ENCODE measurements at places on chromosomes 7 and 10.

GRCh38 chr7:48427671-48428070 is 256.4 kb downstream of the ABCA13 start:
- no peak for DNase-seq

- DNase-seq = no peak
These were observed 455.9 kb downstream of the TYW1 start for GRCh38 chr7:67452516-67453026.

- no peak for DNase-seq
These were observed 18.1 kb downstream of the HACD1 start for GRCh38 chr10:17599089-17599488.

DNA sequence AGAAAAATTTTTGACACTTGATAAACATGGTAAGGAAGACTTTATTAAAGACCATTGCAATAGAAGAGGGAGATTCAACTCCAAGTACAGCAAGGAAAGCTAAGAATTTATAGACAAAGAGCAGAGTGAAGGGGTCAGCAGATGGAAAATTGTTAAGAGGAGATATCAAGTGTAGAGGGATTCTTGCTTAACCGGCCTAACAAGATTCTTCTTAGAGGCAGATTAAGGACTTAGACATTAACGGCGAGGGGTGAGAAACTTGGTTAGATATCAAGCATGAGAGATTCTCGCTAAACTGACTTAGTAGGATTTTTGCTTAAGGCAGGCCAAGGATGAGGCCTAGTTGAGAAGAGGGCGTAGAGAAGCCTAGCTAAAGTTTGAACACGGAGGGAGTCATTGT is 76.0 kb downstream of the ITGB1 start:
- DNase-seq = no peak

- DNase-seq = peak; percentile 64
These were observed 77.6 kb upstream of the LRRC4 start for GRCh38 chr7:128108641-128109423.

GRCh38 chr10:82477776-82478175 is 602.8 kb downstream of the NRG3 start:
- no peak for DNase-seq

GRCh38 chr7:44981035-44981706 is 2.4 kb upstream of the MYO1G start:
- no peak for DNase-seq

- no peak for DNase-seq
These were observed 68.9 kb upstream of the FOXK1 start for GRCh38 chr7:4612939-4613841.

- no peak for DNase-seq
These were observed 2.4 kb downstream of the ZMIZ2 start for GRCh38 chr7:44750921-44751571.

GRCh38 chr10:26960308-26960707 is 99.5 kb upstream of the ABI1 start:
- no peak for DNase-seq

DNA sequence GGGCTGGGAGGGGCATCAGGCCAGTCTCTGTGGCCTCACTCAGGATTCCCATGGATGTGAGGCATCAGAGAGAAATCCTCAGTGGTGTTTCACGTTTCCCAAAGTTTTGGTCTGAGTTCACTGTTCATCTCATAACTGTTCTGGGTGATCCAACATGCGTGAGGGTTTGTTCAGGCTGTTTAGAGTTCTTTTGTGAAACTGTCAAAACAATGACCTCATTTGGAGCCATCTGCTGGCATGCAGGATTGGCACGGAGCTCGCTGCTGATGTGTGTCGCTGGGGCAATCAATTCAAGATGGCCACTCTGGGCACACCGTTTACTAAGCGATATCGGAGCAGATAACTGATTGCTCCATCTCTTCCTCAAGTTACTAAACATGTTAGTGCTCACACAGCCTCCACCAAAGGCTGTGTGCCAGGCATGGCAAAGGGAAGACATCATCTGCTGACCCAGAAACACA is 365.6 kb downstream of the WDR11 start:
- DNase-seq = peak; percentile 42

DNA sequence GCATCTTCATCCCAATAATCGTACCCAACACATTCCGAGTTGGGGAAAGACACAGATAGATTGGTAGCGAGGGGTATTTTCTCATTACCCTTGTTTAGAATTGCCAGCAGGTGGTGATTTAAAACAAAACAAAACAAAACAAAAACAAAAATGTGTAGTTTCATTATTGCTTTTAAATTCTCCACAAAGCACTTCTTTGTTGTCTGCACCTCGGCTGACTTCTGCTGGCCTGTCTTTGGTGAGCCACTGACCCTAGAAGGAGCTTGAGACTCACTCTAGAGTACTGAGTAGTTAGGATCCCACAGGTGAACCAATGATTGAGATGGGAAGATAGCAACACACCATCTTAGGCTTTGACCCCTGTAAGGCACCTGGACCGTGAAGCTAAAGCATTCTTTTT is 105.4 kb upstream of the BET1 start:
- DNase-seq = no peak

DNA sequence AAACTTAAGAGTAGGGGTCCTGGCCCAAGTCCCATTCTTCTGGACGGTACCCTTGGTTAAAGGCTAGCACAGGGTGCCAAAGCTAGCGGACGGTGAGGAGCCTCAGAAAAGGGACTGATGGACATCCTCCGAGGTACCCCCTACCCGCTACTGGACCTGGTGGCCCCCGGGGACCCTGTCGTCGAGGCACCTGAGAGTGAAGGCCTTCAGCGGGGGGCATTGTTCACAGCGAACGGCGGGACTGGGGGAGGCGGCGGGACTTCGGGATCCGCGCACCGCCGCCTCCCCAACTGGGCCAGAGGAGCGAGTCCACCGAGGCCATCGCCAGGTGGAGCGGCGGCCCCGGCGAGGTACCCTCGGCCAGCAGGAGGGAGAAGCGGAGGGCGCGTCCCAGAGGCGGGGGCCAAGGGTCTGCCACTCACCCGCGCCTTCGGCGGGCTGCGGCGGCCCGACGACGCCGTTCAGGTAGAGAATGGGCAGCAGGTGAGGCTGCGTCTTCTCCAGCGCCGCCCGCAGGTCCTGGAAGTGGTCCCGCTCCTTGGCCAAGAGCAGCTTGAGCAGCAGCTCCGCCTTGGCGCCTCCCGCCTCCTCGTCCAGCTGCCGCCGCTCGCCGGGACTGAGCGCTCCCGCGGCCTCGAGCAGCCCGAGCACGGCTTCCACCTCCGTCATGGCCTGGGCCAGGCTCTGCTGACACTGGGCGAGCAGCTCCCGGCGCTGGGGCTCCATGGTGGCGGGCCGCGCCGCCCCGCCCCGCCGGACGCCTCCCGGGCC is 575 bp downstream of the DLG5 start:
- DNase-seq = peak; percentile 58

- no peak for DNase-seq
These were observed 614.7 kb downstream of the DNAJB6 start for GRCh38 chr7:157951300-157952049.

- DNase-seq = no peak
These were observed 17.1 kb upstream of the ING3 start for GRCh38 chr7:120933475-120933874.

DNA sequence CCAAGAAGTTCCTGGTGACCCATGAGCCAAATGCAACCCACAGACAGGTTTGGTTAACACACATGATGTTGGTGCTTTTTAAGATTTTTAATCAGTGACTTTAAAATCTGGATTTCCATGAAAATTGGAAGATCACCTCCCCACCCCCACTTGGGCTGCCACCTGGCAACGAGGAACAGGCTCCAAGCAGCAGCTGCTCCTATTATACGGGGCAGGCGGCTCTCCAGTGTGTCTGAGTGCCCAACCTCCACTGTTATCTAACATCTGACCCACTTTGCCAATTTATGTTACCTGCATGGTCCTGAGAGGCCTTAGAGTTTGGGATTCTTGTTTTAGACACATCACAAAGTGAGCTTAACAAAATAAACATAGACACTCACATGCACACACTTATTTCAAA is 56.4 kb downstream of the SGMS1 start:
- DNase-seq = peak; percentile 36

DNA sequence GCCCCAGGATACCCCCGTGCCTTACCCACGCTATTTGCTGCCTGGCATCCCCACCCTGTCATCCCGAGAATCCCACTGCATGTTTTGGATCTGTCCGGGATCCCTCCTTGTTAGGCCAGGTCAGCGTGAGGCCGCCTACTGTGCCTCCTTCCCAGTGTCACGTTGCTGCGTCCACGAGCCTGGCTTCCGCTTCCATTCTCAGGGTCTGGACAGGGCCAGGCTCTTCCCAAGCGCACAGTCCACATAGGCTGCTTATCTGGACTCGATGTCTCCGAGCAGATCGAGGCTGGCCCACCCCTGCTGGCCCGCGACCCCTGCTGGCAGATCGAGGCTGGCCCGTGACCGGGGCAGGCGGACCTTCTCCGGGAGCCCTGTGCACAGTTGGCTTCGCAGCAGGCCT is 27.1 kb downstream of the FOXK1 start:
- no peak for DNase-seq

DNA sequence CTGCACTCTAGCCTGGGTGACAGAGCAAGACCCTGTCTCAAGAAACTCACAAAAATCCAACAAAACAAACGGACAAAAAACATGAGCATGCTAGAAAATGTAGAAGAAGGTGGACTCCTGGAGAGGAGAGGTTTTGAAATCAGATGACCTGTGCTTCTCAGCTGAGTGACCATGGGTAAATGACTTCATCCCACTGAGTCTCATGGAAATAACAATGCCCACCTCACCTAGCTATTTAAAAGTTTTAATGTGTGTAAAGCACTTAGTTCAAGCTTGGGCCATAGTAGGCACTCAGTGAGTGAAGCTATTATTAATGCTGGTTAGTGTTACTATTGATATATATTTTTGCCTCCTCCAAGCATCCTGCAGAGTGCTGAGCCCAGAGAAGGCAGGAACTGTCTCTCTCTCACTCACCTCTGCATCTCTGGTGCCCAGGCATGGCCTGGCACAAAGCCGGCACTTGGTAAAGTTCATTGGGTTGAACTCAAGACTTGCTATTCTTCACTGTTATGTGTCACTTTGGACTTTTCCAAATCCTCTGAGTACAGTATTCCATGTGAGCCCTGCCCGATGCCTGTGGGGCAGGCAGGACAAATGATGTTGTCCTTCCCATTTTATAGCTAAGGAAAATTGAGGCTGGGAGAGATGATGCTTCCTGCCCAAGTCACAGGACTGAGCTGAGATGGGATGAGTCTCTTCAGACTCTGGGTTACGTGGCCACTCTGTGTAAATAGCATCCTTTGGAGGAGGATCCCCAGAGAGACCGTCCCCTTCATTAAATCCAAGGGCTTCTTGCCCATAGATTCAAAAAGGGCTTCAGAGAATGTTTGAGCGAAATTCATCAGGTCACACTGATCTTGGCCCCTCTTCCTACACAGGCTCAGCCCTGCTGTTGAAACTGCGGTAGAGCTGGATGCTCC is 81.4 kb upstream of the EMX2 start:
- DNase-seq = no peak

GRCh38 chr10:129956876-129957673 is 7.0 kb downstream of the EBF3 start:
- no peak for DNase-seq

DNA sequence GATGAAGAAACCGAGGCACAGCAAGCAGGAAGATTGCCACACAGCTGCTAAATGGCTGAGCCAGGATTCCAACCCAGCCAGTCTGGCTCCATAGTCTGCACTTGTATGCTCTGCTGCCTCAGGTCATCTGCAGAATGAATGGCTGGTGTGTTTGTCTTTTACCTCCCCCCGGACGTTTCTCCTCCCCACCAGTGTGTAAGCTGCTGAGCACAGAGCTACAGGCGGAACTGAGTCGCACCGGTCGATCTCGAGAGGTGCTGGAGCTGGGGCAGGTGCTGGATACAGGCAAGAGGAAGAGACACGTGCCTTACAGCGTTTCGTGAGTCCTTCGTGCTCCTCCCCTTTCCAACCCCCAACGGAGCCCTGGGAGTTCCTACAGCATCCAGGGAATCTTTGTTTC is 2.6 kb downstream of the CNPY4 start:
- no peak for DNase-seq

- no peak for DNase-seq
These were observed 22.3 kb upstream of the SEC61G start for GRCh38 chr7:54781134-54781920.

GRCh38 chr10:117086546-117086945 is 51.5 kb downstream of the VAX1 start:
- DNase-seq = no peak

GRCh38 chr10:76341740-76342139 is 910.3 kb downstream of the LRMDA start:
- no peak for DNase-seq

DNA sequence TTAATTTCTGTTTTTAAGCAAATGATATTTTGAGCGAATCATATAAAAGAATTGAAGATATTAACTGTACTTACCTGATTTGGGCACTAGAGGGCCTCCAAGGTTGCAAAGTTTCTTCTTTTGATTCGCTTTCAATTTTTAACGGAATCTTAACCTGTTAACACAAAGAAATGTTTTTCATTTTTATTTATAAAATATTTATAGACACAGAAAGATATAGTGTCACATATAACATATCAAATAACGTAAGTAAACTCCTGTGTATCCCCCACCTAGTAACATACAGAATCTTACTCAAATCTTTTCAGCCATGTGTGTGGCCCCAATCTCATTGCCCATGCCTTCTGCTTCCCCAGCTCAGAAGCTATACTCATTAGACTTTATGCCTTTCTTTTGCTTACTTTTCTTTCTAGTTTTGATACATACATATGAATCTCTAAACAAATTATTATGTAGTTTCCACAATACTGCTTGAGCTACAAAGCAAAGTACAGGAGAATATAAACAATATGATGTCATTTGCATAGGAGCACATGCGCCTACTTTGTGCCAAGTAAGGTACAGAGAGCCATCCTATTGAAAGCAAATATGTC is 49.5 kb upstream of the ZPBP start:
- DNase-seq = no peak

DNA sequence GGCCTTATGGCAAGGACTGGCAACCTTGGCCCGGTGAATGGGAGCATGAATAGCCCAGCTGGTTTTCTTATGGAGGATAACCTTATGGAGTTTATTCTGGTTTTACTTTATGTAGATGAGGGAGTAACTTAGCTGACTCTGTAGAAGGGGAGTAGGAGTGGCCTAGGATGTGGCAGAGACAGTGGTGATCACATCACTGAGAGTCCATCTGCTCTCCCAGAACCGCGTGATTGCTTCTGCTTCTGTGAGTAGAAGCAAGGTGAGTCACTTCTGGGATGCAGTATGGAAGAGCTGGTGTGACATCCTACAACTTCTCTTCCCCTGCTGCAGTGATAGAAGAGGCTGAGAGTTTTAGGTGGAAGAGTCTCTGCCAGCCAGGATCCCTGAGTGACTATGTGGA is 129.2 kb downstream of the RPS24 start:
- no peak for DNase-seq

GRCh38 chr7:23261843-23262452 is 15.4 kb downstream of the GPNMB start:
- DNase-seq = no peak

GRCh38 chr7:51180092-51180491 is 136.5 kb downstream of the COBL start:
- DNase-seq = no peak

GRCh38 chr7:47804767-47805545 is 143.3 kb downstream of the PKD1L1 start:
- DNase-seq = no peak

DNA sequence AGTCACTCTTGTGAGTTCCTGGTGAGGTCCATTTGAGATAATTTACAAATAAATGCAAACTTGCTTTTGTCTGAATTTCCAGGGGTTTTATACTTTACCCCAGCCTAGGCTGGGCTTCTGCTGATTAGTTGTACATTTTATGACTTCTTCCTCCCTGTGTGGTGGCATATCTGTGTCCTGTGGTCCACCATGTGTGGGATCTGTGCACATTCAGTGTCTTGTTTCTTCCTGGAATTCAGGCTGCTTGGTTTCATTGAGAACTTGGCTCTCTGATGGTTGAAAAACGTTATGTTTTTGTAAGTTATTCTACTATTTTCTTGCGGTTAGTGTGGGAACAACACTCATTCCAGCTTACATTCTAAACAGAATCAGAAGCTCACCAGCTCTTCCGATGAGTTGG is 523.4 kb upstream of the PFKP start:
- DNase-seq = no peak
